ENCODE measurements at places on chromosomes 6 and 20.

- DNase-seq = no peak
Observed at GRCh38 chr20:34629342-34629741, 47.5 kb downstream of the PIGU start.

GRCh38 chr6:106901062-106901461 is 73.5 kb downstream of the CD24 start:
- DNase-seq = no peak

GRCh38 chr20:6651016-6651415 is 116.5 kb upstream of the BMP2 start:
- no peak for DNase-seq

DNA sequence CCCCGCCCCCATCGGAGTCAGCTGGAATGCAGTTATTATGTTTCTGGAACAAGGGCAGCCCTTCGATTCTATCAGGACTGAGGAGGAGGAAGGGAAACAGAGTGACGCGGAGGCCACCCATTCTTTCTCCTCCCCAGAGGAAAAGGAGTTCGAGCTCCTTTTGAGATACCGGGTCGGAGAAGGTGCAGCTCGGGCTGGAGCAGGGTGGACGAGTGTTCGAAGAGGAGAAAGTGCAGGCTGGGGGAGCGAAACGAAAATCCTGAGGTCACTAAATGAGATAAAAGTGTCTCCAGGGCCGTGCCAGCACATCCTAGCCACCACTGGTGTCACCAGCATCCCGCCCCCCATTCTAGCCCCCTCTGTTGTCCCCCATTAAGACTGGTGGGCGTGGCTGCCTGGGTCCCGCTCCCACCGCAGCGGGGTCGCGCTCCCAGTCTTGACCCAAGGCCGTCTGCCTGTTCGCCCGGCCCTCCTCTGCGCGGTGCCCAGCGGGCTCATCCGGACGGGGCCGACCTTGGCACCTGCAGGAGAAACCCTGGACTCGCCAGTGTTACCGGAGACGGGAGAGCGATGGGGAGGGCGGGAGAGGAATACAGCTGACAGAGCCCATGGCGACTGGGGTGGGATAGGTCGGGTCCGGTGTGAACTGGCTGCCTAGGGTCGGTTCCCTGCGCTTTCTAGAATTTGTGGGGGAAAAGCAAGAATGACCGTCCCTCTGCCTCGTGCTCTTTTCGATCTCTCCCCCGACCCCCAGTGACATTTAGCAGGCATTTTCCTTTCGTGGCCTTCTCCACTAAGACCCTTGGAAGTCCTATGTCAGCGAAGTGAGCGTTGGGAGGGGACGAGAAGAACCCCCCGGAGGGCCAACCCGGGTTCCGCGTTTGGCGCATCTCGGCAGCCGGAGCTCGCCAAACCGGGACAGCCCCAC is 16.2 kb downstream of the FOXA2 start:
- no peak for DNase-seq

GRCh38 chr20:22763257-22763906 is 179.0 kb upstream of the FOXA2 start:
- no peak for DNase-seq

- DNase-seq = no peak
Observed at GRCh38 chr6:141097471-141097870, 1035.3 kb upstream of the GJE1 start.

- DNase-seq = no peak
Observed at GRCh38 chr6:85368631-85369030, 81.3 kb upstream of the NT5E start.

DNA sequence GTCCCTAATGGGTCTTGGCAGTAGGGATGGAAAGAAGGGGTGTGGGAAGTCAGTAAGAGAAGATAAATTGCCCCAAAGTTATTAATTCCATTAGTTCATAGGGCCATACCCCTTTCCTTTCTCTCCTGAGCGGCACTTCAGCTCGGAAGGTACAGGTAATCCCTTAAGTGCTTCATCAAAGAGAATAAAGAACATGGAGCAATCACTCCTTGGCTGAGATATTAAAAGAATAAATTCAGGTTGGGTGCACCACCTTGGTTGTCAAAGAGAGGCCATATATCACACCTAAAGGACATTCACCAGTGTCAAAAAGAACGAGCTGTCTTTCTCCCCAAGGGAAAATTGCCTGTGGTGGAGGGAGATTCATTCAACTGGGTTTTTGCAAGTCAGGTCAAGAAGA is 87.5 kb downstream of the EDN3 start:
- DNase-seq = no peak

DNA sequence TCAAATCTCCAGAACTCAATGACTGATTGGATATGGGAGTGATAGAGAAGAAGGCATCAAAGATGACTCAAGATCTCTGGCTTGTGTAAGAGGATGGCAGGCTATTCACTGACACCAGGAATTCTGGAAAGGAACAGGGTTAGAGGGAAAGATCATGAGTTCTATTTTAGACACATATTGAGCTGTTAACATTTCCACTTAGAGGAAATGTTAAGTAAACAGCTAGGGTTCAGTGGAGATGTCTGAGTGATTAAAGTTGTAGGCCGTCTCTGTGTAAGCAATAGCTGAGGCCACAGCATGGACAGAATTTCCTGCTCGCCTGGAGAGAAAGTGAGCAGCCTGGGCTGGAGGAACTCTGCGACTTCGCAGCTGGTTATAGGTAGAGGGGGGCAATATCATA is 21.0 kb downstream of the ZC3H12D start:
- no peak for DNase-seq

DNA sequence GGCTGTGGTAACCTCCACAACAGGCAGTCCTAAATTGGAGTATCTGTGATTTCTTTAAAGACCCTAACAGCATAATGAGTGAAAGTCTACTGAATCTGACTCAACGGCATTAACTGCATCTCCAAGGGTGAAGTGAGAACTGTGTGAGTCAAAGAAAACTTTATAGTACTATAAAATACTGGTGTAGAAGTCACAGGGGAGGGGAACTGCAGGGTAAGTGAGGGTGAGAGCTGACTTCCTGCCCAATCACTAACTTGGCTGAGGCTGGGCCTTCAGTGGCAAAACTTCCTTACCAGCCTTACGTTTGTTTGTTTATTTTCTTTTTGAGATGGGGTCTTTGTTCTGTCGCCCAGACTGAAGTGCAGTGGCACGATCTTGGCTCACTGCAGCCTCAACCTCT is 109.8 kb downstream of the PTPRK start:
- DNase-seq = no peak

- no peak for DNase-seq
Observed at GRCh38 chr20:55255016-55255415, 750.3 kb downstream of the CBLN4 start.

DNA sequence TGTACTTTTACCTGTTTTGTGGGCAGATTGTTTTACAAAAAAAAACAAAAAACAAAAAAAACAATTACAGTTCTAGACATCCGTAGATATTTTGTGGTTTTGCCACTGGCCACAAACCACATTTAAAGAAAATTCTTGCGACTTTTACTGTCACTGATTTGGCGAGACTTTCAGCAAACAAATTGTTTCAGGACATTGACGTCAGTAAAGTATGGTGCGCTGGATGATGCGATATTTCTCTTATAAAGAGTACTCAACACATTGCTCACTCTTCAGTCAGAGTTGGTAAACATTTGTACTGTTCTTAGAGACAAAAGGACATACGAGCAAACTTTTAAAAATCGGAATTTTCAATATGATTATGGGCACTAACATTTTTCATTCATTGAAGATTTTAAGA is 229.8 kb downstream of the HAO1 start:
- no peak for DNase-seq

- DNase-seq = no peak
Observed at GRCh38 chr20:45408646-45409213, 641 bp downstream of the DBNDD2 start.

GRCh38 chr6:159557031-159557430 is 136.0 kb downstream of the SOD2 start:
- no peak for DNase-seq

GRCh38 chr6:36186199-36186598 is 10.3 kb upstream of the BRPF3 start:
- DNase-seq = no peak

DNA sequence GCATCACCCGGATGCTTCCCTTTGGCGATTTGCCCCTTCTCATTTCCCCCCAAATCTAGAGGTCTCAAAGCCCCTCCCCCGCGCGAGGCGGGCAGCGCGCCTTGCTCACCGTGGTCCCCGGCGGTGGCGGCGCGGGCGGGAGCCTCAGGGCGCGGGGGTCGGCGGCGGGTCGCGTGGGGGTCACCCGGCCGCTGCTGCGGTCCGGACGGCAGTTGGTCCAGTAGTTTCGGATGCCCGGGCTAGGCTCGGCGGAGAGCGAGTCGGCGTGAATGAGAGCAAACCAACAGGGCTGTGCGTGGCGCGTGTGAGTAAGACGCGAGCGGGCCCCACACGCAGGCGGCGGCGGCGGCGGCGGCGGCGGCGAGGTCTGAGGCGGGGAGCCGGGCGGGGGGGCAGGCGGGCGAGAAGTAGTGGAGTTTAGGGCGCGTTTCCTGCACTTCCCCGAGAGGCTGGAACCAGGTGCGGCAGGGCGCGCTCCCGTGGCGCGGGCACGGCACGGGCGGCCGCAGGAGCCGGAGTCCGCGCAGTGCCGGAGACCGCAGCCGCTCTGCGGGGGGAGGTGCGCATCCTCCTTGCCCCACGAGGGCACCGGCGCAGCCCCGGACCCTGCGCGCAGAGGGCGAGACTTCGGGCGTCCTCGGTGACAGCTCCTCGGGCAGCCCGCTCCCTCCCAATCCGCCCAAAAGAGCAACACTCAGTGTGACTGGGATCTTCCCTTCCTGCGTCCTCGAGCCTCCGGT is 567 bp downstream of the HS3ST5 start:
- DNase-seq = no peak

DNA sequence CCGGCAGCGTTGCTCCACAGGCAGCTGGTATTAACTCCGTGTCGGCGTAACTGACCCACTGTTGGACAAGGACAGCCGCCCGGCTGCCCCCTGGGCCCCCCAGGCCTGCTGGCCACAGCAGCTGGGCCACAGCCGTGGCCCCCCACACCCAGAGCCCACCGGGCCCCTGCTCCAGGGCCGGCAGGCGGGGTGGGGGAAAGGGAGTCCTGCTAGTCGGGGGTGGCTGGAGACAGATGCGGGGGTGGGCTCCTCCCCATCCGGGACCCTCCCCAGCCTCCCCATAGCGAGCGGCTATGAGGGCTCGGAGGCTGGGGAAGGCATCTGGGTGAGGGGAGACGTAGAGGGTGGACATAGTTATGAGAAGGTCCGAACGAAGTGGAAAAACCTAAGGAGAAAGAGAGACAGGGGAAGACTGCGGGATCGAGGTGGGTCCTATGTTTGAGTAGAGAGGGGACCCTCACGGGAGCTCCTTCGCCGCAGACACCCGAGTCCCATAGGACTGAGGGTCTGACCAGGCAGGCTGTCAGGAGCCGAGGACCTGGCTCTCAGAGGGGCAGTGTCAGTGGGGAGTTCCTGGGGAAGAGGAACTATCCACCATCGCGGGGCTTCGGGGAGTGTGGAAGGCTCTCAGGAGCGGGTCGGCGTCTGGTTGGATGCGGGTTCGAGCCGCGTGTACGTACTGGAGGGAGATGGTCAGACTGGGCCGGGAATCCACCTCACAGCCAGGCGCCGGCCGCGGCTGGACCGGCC is 511 bp downstream of the VARS1 start:
- DNase-seq = no peak

GRCh38 chr6:3531481-3531880 is 74.6 kb upstream of the SLC22A23 start:
- DNase-seq = no peak

- no peak for DNase-seq
Observed at GRCh38 chr20:51354769-51355319, 187.7 kb downstream of the NFATC2 start.

DNA sequence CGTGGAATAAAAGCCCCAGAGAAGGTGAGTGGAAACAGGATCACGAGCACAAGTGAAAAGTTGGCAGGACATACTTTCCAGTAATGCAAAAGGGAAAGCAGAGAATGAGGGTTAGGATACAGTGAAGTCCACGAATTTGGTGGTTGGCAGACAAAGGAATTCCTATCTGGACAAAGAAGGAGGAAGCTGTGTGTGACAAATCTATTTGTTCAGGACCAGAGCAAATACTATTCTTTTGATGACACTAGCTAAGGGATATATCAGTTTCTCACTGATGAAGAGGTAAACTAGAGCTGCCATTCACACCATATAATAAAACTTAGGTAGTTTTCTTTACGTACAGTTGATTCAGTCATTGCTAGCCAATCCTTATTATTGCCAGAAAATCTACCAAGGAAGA is 156.8 kb upstream of the GRIK2 start:
- no peak for DNase-seq

DNA sequence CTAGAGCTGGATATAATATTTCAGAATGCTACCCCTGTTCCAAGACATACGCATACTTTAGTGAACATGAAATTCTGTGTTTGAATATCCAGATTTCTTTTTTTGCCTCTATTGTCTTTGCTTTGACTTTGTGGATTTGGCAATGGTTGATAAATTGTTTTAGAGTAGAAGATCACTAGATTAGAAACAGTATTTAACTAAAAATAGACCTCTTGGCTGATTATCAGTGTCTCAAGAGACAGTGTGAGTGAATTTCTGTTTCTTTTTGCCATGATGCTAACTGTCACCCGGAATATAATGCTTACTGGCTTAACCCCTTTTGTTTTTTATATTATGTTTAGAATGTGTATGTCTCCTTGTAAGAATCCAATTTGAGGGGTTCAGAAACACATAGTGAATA is 102.5 kb downstream of the PLCB1 start:
- DNase-seq = no peak

GRCh38 chr20:60036746-60037499 is 78.7 kb downstream of the CDH26 start:
- no peak for DNase-seq

- DNase-seq = no peak
Observed at GRCh38 chr20:22775256-22775655, 190.9 kb upstream of the FOXA2 start.

GRCh38 chr6:42627044-42627443 is 63.2 kb downstream of the UBR2 start:
- no peak for DNase-seq

GRCh38 chr6:146146836-146147235 is 118.0 kb downstream of the GRM1 start:
- no peak for DNase-seq

GRCh38 chr6:166683477-166683876 is 56.4 kb upstream of the RPS6KA2 start:
- DNase-seq = no peak

All from activated naive CD4-positive, alpha-beta T cell (primary cell).